ENCODE measurements at places on chromosomes 6 and 20.

DNA sequence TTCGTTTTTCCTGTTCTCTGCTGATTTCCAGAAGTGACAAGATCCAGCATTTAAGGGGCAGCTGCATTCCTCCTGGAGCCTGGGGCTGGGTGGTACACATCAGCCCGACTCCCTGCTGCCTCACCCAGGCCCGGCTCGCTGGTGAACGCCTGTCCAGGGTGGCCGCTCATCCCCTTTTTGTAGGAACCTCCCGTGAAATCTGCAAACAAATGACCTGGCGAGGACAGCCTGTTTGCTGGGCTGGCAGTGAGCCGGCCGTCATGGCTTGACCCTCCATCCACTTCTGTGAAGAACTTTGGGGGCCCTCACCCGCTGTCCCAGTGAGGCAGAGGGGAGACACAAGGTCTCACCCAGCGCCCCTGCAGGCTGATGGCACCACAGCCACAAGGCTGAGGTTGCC is 39.0 kb downstream of the PYGB start:
- H3K36me3 ChIP-seq = peaks cover 19% of the 10 kb centered on the region
- no peaks in the 10 kb centered on the region for H3K27me3 ChIP-seq
- no peaks in the 10 kb centered on the region for H3K4me1 ChIP-seq
- H3K4me3 ChIP-seq = no peak overlapping the region
- no peak for DNase-seq

- H3K27me3 ChIP-seq = no peaks in the 10 kb centered on the region
- no peak for DNase-seq
- no peak overlapping the region for H3K27ac ChIP-seq
- no peaks in the 10 kb centered on the region for H3K4me1 ChIP-seq
- no peaks in the 10 kb centered on the region for H3K36me3 ChIP-seq
Observed at GRCh38 chr6:47278545-47278944, 31.2 kb downstream of the TNFRSF21 start.

DNA sequence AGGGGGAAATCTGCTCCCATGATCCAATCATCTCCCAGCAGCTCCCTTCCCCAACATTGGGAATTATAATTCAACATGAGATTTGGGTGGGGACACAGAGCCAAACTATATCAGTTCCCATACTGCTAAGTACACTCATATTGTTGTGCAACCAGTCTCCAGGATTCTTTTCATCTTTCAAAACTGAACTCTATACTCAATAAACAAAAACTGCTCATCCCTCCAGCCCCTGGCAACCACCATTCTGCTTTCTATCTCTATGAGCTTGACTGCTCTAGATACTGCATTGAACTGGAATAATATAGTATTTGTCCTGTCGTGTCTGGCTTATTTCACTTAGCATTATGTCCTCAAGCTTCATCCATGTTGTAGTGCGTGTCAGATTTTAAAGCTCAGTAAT is 42.9 kb downstream of the STX11 start:
- H3K36me3 ChIP-seq = peaks cover 24% of the 10 kb centered on the region
- H3K27ac ChIP-seq = no peak overlapping the region
- no peak for DNase-seq
- H3K4me3 ChIP-seq = no peak overlapping the region
- H3K27me3 ChIP-seq = no peaks in the 10 kb centered on the region

- H3K36me3 ChIP-seq = no peaks in the 10 kb centered on the region
- H3K4me3 ChIP-seq = no peak overlapping the region
- peaks cover 16% of the 10 kb centered on the region for H3K4me1 ChIP-seq
- no peak overlapping the region for H3K27ac ChIP-seq
- no peak for DNase-seq
- H3K27me3 ChIP-seq = no peaks in the 10 kb centered on the region
Observed at GRCh38 chr6:134515986-134516385, 198.1 kb upstream of the SGK1 start.

DNA sequence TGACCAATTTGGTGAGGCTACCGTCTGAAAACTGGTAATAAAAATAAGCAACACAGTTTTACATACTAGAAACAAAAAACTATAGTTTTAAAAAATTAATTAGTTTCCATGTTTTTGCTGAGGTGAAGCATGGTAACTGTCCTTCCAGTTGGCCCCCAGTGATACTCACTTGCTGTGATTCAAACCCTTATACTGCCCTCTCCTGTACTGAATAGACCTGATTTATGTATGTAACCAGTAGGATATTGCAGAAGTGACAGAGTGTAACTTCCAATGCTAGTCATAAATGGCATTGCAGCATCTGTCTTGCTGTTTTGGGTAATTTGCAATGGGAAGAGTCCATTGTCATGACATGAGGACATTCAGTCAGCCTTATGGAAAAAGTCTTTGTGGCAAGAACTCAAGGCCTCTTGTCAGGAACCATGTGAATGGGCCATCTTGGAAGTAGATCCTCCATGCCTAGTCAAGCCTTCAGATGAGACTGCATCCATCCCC is 8.9 kb upstream of the CHD6 start:
- no peaks in the 10 kb centered on the region for H3K4me1 ChIP-seq
- H3K4me3 ChIP-seq = no peak overlapping the region
- DNase-seq = no peak
- no peak overlapping the region for H3K27ac ChIP-seq
- H3K36me3 ChIP-seq = no peaks in the 10 kb centered on the region
- H3K27me3 ChIP-seq = no peaks in the 10 kb centered on the region

DNA sequence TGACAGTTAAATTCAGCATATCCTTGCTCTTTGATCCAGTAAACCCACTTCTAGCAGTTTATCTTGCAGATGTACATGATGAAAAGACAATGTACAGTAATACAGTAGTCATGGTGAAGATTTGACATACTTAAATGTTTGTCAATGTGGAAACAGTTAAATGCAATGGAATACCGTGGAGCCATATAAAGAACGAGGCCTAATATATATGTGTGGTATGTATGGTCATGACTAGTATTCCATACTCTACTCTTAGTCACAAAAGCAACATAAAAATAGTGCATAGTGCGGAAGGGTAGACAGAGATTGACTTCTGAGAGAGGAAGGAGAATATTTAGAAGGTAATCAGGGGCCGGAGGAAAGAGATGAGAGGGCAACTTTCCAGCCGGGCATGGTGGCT is 70.7 kb upstream of the ARMC2 start:
- H3K27me3 ChIP-seq = peaks cover 6% of the 10 kb centered on the region
- no peak for DNase-seq
- no peak overlapping the region for H3K4me3 ChIP-seq
- peaks cover 10% of the 10 kb centered on the region for H3K4me1 ChIP-seq
- H3K27ac ChIP-seq = no peak overlapping the region
- no peaks in the 10 kb centered on the region for H3K36me3 ChIP-seq

GRCh38 chr6:148776321-148777308 is 29.8 kb downstream of the UST start:
- no peaks in the 10 kb centered on the region for H3K36me3 ChIP-seq
- DNase-seq = no peak
- peaks cover 5% of the 10 kb centered on the region for H3K27me3 ChIP-seq
- H3K27ac ChIP-seq = no peak overlapping the region
- H3K4me3 ChIP-seq = no peak overlapping the region

Data from activated CD4-positive, alpha-beta memory T cell treated with anti-CD3 and anti-CD28 coated beads, Interleukin-2, amount 10 ng/mL, durations not matched to agents 7 days and 5 days (primary cell).